Stimulated activated CD8-positive, alpha-beta memory T cell treated with anti-CD3 and anti-CD28 coated beads, Interleukin-4, amount 100 ng/mL, for 1 hour (primary cell): ENCODE measurements at places on chromosomes 3 and 15.
A peak's percentile ranks its signal among the peaks of the same experiment; 100 is the strongest.

DNA sequence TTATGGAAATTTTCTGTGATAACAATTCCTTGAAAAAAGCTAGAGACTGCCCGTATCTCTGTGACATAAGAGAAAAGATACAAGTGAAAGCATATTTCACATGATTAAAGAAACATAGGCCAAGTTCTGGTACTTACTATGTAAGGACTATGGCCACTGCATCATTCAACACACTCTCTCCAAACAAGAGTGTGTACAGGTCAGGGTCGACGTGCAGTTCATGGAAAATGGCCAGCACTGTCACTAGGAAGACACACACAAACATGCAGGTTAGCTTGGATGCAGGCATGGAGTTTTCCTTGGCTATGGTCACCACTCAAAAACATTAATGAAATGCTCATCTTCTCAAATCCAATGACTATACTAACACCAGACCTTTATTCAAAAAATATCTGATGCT lies 196.2 kb downstream of the SLC9A9 start:
- DNase-seq: no peak

GRCh38 chr3:170137986-170138385 lies 43.5 kb downstream of the PHC3 start:
- no peak for DNase-seq

DNA sequence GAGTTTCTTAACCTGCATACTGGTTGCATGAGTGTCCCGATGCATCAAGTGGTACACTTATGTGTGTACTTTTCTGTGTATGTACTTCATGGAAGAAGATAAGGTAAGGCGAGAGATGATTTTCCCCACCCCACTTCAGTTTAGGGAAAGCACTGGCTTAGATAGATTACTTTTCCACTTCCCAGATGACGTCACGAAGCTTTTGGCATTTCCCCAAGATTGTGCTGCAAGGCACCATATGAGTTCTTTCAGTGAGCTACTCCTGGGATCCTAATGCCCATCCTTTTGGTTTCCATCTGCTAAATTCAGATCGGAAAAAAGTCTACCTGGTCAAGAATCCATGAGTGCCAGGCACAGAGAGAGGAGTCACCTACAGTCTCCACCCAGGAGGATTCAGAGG lies 4.5 kb downstream of the IL17RB start:
- no peak for DNase-seq

DNA sequence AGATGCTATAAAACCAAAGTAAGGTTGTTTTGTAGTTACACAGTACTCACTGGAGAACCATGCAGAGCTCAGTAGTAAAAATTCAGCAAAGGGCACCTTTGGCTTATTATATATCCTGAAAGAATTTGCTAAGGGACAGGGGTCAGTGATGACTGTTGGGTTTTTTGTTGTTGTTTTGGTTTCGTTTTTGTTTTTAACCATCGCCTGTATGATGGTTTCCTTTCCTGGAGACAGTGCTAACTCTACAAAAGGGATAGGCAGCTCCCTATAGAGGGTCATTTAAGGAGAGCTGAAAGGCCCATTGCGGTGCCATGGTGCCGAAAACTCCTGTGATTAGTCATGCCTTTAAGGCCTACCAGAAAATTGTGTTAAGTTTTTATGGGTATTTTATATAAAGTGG lies 118.2 kb upstream of the GOLIM4 start:
- DNase-seq: no peak

DNA sequence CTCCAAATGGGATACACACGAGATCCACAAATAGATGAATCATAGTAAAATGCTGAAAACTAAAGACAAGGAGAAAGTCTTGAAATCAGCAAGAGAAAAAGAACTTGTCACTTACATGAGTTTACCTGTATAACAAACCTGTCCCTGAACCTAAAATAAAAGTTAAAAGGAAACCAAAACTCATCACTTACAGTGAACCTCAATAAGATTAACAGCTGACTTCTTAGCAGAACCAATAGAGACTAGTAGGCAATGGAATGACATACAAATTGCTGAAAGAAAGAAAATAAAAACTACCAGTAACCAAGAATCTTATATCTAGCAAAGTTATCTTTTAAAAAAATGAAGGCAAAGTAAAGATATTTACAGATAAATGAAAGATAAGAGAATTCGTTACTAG lies 27.4 kb downstream of the SEC22A start:
- no peak for DNase-seq

GRCh38 chr3:63046580-63046979 lies 171.4 kb upstream of the CADPS start:
- no peak for DNase-seq

DNA sequence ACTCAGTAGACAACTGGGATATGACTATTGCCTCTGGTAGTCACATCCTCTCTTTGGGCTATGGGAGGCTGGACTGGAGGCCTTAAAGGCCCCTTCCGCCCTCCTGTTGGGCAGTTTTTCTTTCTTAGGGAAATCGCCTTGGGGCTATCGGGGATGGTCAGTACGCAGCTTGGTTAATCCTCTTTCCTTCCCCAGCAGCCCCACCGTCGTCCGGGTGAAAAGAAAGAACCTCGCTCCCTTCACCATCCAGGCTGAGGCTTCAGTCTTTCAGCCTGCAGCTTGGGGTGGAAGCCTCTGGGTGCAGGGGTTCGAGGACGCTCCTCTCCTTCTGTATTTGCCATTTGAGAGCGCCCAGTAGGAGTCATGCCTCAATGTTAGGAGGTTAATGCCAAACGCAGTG lies 641 bp upstream of the ST6GAL1 start:
- no peak for DNase-seq

GRCh38 chr15:94411846-94412245 lies 180.5 kb downstream of the MCTP2 start:
- DNase-seq: no peak

DNA sequence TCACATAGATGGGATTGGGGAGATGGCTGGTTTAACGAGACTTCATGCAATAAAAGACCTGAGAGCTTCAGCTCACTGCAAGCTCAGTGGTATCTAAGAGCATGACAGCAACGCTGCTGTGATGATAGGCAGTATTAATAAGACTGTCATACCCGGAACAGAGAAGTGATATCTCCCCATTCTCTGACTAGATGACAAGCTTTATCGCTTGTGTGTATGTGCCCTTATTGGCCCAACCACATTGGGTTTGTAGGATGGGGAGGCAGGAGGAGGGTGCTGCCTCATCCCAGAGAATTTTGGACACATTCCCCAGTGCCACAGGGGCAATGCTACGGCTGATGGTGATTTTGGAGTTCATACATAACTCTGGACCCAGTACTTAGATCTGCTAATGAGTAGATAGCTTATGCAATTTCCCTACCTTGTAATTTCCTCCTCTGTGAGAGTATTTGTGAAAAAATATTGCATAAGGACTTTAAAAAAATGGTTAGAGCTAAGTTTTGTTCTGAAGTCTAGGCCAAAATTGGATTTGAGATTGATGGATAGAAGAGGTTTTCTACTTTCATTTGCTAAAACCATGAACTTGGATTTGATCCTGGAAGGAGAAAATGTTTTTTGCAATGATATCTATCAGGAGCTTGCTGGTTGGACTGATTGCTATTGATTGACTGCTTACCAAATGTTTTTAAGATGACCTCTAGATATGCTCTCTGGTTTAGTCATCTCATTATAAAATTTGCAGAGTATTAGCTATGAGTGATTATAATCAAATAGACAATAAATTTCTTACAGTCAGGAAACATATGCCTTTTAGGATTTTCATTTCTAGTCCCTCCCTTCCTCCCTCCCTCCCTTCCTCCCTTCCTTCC lies 14.0 kb upstream of the TMEM212 start:
- DNase-seq: no peak

- DNase-seq: no peak
Observed at GRCh38 chr3:18208091-18208490, 217.0 kb downstream of the SATB1 start.

GRCh38 chr3:77539677-77540076 lies 499.8 kb downstream of the ROBO2 start:
- DNase-seq: no peak

GRCh38 chr15:74616366-74616939 lies 817 bp downstream of the CLK3 start:
- peak; percentile 48 for DNase-seq

DNA sequence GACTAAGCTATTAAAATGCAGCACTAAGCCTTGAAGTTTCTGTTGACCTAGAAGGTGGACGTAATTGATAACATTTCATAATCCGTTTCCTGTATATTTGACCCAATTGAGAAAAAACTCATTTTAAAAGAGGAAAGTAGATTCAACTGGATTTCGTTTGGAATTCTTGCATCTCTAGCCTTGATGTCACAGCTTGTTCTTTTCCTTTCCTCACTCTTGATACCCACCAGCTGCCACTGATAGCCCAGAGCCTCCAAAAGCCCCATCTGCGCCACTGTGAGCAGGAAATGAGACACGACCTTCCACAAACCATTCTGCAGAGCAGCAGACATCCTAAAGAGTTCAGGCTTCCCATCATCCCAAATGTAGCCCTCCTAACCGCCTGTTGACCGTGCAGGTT lies 61.8 kb downstream of the FOXB1 start:
- no peak for DNase-seq

- no peak for DNase-seq
Observed at GRCh38 chr15:71669688-71670087, 140.7 kb upstream of the NR2E3 start.

- no peak for DNase-seq
Observed at GRCh38 chr15:90901175-90902039, 1.7 kb upstream of the MAN2A2 start.

GRCh38 chr3:2360815-2361214 lies 262.1 kb downstream of the CNTN4 start:
- no peak for DNase-seq

DNA sequence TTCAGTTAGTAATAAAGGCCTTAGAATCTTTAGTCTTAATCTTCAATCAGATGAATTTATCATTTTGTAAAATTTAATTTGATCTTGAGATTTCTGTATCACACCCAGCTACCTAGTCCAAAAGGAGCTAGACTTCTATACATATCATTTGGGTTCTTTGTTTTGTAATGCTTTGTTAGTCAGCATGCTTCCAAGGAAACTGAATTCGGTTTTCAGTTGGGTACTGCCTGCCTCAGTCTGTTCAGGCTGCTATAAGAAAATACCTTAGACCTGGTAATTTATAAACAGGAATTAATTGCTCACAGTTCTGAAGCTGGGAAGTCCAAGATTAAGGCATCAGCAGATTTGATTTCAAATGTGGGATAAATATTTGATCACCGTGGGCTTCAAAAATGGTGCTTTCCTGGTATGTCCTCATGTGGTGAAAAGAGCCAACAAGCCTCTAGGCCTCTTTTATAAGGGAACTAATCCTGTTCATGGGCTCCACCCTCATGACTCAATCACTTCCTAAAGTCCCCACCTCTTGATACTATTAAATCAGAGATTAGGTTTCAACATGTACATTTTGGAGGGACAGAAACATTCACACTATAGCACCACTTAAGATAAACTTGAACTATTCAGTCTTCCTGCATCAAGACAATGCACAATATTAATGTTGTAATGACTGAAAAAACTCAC lies 800.7 kb downstream of the NAALADL2 start:
- DNase-seq: no peak

DNA sequence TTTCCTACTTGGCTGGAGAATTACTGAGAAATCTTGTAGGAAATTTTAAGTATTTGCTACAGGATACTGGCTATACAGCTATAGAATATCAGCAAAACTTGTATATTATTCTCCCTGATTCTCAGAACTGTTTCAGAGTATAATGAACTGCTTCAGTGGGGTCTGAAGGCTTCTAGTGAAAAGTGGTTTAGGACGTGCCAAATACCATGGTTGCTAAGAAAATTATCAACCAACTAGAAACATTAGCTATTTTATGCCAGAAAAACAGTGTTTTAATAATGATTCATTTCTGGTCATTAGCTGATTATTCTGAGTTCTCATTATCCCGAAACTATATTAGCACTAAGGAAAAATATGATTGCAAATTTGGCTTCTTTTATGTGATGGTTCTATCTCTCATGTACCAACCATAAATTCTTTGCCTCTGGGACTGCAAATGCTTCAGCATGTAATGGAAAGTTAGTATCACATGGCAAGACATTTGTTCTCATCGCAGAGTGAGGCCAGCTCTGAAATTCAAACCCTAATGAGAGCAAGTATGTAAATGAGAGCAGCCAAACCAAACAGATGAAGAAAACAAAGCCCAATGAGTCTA lies 11.0 kb upstream of the TSC22D2 start:
- no peak for DNase-seq

DNA sequence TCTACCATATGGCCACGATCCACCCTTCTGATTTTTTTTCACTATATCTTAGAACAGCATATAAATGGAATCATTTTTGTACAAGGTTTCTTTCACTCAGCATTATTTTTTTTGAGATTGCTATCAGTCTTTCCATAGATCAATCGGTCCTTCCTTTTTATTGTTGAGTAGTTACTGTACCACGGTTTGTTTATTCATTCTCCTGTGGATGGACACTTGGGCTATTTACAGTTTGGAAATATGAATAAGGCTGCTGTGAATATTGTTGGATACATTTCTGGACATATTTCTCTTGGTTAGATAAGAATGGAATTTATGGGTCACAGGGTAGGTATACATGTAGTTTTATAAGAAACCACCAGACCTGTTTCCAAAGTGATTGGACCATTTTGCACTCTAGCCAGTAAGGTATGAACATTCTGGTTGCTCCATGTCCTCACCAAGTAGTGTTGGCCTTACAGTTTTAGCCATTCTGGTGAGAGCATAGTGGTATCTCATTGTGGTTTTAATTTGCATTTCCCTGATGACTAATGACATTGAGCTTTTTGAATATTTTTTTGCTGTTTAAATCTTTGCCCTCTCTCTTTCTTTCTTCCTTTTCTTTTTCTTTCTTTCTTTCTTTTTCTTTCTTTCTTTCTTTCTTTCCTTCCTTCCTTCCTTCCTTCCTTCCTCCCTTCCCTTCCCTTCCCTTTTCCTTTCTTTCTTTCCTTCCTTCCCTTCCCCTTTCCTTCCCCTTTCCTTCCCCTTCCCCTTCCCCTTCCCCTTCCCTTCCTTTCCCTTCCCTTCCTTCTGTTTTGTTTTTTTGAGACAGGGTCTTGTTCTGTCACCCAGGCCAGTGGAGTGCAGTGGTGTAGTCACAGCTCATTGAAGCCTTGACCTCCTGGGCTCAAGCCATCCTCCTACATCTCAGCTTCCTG lies 49.2 kb downstream of the LRRK1 start:
- DNase-seq: no peak

DNA sequence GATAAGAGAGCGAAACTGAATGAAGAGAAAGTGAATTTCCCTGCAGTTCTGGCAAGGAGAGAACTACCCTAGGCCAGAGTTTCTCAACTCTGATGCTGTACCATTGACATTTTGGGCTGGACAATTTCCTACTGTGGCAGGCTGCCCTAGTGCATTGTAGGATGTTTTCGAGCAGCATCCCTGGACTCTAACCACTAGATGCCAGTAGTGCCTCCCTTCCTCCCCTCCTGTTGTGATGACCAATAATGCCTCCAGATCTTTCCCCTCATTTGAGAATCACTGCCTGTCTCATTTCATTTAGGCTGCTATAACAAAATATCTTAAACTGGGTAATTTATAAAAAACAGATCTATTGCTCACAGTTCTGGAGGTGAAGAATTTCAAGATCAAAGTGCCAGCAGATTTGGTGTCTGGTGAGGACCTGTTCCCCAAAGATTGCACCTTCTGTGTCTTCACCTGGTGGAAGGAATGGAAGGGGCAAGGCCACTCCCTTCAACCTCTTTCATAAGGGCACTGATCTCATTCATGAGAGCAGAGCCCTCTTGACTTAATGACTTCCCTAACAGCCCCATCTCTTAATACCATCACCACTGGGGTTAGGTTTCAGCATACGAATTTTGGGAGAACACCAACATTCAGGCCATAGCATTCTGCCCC lies 188.9 kb upstream of the MEIS2 start:
- no peak for DNase-seq

GRCh38 chr3:8001712-8002111 lies 499.9 kb upstream of the LMCD1 start:
- DNase-seq: no peak
